Thymus (tissue), 14 donors: ENCODE measurements at places on chromosomes 2 and 18.

DNA sequence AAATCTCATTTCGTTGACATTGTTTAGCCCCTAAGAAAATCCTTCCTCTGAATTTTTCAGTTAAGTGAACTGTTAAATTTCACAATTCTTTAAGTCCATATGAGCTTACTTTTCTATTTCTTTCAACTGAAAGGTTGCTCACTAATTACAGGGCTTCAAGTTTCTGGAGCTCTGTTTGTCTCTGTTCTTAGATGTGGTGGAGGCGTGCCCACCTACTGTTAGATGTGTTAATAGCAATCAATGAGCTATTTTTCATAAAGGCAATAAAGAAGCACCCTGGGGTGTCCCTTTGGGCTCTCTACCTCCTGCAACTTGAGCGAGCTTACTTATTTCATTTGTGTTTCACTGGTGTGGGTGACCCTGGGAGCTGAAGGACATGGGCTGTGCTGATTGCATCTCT lies 25.0 kb downstream of the CREG2 start:
- DNase-seq, result no peak

- DNase-seq, result no peak
These were observed 273.2 kb upstream of the SIX3 start for GRCh38 chr2:44668336-44668735.

GRCh38 chr2:147628971-147629421 lies 215.8 kb upstream of the ACVR2A start:
- DNase-seq, result no peak

- no peak for DNase-seq
These were observed 32.7 kb downstream of the MEX3C start for GRCh38 chr18:51164761-51165281.

DNA sequence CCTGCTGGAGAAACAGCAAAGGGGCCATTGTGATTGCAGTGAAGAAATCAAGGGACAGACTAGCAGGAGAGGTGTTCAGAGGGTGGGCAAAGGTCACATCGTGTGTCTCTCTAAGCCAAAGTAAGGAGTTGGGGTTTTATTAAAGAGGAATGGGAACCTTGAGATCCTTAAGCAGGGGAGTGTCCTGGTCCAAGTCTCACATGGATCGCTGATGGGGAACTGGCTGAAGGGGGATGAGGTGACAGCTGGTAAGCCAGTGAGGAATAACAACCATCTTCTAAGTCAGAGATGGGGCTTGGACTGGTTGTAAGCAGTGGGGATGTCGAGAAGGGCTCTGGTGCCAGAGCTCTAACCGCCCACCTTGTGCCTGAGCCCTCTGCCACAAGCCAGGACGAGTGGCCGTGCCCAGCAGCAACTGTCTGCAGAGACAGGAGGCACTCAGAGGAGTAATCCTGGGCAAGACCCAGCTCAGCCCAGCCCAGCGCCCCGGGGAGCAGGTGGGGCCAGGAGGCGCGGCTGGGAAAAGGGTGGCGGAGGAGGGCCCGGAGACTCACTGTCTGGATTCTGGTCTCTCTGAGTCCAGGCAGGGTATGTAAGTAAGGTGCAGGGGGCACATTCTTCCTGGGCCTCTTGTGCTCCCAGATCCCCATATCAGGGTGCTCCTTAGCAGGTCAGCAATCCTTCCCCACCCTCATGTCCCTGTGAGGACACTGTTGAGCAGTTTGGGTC lies 13.7 kb downstream of the WNT10A start:
- DNase-seq, result no peak

DNA sequence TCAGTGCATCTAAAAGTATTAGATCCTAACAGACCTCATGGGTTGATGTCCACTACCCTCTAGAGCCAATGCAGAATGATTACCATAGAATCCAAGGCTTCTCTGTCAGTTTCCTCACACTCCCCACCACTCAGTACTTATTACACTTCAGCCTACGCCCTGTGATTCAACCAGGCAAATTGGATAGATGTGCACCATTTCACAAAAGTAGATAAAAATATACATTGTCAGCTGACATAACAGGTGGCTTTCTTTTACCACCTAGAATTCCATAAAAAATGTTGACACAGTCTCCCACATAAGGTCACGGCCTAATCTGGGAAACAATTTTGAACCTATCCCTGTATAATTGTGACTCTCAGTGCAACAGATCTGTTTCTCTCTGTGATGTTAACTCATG lies 144.9 kb downstream of the CERS6 start:
- no peak for DNase-seq

DNA sequence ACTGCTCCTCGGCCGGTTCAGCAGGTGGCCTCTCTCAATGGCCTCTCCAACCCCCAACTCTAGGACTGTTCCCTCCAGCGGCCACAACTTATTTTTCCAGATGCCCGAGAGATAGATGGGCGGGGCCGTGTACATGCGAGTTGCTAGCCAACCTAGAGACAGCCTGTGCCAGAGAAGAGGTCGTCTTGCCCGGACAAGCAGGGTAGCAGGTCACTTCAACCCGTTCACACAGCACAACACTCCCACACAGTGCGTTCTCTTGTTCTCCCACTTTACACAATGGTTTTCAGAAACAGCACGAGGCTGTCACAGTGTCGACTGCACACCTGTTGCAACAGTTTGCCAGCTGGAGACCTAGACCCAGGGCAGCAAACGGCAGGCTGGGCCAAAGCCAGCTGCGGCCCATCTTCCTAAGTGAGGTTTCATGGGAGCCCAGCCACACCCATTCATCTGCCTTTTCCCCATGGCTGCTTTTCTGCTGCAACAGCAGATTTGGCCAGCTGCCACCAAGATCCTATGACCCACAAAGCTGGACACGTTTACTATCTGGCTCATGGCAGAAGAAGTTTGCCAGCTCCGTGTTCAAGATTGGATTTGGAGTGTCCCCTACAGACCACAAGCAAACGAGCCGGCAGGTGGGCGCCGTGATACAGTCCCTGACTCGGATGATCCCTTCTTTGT lies 7.3 kb upstream of the PRLH start:
- no peak for DNase-seq
